ENCODE measurements at places on chromosomes 2 and 18.

DNA sequence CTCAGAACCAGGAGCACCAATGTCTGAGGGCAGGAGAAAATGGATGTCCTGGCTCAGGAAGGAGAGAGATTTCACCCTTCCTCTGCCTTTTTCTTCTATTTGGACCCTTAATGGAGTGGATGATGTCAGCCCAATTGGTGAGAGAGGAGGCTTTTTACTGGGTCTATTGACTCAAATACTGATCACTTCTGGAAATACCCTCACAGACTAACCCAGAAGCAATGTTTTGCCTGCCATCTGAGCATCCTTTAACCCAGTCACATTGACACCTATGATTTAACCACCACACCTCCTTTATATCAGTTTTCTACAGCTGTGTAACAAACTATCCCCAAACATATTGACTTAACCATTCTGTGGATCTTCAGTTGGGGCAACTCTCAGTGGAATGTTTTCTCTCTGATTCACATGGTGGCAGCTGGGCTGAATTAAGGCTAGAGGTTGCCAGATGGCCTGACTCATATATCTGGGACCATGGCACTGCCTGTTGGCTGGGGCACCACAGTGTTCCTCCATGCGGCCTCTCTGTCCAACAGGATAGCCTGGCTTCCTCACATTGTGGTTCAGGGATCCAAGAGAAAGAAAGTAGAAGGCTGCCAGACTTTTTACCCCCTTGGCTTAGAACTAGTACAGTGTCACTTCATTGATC lies 18.2 kb upstream of the MBOAT2 start:
- no peak for DNase-seq

DNA sequence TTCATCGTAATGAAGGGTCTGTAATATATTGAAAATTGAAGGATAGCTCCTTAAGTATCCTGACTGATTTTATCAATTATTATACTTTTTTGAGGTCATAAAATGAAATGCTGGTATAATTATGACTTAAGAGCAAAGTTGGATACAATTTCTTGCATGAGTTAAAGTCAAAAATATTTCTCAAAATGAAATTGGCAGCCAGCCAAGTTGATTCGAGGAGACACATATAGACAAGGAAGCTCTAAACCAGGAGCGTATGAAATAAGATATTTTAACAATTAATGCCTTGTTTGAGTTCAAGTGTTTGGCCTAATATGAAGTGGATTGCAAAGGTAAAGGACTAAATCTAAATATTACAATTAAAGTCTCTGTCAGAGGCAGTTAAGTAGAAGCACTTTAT lies 260.4 kb upstream of the DSEL start:
- no peak for DNase-seq

DNA sequence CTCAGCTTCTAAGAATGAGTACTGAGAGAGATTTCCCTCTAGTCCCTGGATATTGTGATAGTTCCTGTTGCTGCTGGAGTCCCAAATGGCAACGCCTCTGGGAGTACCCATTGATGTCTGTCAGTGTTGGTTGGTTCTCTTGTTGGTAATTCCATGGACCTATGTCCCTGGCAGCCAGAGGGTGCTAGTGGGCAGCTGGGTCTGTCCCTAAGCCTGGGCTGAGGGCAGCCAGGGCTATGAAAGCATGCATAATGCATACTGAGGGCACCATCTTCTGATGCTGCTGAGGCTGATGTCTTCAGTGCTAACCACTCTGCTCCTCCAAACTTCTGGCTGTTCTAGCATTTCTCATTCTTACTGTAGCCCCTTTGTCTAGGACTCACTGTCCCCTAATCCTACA lies 35.9 kb downstream of the NABP1 start:
- no peak for DNase-seq

DNA sequence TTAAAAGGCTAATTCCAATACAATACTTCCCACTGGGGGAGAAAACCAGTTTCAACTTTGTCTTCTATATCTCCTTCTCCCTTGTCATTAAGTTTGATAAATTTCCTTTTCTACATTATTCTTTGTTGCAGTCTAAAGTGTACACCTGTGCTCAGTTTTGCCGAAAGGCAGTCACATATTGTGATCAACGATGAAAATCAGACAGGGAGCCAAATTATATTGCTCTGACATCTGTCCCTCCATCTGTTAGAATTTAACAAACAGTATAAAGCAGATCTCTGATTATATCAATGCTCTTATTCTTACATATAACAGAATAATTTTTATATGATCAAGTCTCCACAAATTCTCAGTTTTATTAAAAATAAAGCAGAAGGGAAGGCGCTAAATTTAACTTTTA lies 496.7 kb downstream of the NRXN1 start:
- no peak for DNase-seq

DNA sequence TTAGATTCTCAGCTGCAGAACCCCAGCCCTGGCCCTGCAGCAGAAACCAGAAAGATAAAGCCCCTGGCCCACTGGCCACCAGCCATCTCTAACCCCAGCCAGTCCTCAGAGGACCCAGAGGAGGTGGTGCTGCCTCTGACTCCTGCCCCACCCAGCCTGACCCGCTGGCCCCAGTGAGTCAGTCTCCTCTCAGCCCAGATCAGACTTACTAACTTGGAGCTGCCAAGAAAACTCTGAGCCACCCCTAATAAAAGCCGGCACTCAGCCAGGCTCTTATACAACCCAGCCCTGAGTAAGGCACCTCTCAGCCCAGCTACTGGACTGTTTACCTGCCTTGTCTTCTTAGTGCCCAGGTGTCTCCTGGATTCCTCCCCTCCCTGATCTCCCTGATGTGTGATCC lies 2.0 kb downstream of the SLC14A2 start:
- DNase-seq, result no peak

DNA sequence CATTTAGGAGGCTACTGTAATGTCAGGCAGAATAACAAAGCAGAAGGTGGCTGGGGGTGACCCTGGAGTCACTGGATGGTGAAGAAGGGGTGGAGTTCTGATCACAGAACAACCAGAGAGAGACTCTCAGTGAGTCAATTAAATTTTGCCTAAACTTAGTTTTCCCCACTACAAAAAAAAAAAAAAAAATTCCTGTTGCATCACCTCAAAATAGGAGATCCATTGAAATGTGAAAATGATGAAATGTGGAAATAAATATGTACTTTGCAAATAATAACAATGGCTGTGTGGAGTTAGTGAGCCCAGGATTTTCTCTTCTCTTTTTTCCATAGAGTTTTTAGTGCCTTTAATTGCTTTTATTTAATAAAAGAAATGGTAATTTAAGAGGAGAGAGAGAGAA lies 165.5 kb downstream of the GFPT1 start:
- no peak for DNase-seq

DNA sequence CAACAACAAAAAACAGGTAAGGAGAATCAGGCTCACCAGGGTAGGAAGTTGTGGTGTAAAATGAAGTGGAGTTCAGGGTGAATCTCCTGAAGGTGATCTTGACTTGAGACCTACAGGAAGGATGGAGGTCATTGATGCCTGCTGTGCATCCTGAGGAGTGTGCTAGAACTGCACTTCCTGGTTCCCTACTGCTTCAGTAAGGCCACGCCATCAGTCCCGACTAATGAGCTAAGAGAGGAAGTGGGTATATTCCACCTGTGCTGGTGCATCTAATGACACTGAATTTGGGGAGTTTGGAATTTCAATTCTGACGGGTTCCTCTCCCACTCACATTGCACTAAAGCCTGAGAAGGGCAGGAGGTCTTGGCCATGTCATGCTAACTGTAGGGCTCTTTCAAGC lies 349.3 kb upstream of the SLC14A2 start:
- no peak for DNase-seq

DNA sequence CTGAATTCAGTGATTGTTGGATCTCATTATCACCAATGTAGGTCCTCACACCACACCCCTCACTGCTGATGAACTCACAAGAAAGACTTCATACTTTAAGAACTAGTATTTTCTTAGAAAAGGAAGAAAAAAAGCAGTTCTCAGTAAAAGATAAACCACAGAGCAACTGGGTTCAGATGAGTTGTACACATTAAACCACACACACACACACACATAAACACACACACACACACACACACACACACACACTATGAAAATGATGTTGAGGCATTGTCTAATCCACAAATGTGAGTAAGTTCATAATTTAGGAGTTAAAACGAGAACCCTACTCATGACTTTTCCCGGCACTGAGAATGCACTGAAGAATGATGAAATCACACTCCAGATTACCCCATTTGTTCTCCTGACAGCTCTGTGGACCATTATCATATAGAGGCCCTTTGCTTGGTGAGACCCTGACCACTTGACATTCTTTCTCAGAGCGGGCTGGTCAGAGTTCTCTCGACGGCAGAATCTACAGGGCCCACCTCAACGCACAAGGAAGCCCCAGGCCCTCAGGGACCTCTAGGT lies 106.2 kb downstream of the BCL2 start:
- no peak for DNase-seq

DNA sequence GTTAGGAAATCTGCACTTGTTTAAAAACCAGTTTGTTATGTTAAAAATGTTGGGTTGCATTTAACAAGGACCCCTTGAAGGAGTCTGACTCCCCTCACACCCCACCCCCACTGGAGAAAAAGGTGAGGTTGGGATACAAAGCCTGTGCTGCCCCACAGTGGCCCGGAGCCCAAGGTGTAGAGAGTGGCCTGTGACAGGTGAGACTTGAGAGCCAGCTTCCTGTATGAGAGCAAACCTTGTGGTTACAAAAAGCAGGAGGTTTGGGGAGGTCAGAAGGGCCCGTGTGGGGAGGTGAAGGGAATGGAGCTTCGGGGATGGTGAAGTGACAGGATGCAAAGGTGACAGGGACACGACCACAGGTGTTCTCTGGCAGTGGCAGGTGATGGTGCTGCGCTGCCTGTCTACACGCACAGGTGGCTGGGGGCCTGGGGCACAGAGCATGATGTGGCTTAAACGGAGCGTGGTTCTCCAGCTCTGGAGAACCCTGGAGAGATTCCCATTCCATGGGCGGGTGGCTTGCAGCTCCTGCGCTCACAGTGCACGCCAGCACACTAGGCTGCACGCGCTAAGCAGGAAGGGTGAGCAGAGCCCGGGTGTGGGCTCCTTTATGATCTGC lies 29.0 kb downstream of the IMPA2 start:
- no peak for DNase-seq

GRCh38 chr2:203122317-203122986 lies 107.8 kb downstream of the NBEAL1 start:
- no peak for DNase-seq

DNA sequence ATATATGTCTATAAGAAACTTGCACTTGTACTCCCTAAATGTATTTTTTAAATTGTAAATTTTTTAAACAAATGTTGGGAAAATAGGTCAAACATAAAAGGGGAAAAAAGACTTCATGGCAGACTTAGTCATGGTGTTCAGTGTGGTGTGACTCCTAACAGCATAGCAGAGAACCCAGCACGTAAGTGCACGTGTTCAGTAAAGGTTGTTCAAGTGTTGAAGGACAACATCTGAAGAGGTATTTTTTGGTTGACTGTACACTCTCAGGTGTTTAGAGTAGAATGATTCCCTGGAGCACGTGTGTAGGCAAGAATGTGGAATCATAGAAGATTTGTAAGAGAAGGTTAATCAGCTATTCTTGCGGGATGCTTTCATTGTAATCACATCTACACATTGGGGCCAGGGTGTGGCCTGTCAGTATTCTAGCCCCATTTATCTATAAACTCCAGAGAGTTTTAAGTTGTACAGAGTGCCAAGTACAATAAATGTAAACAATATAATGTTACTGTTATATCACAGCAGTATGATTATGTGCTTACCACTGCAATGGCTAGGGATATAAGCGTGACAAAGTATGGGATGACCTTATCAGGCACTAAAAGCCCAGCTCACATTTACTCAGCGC lies 106.8 kb downstream of the CRIM1 start:
- DNase-seq, result no peak

DNA sequence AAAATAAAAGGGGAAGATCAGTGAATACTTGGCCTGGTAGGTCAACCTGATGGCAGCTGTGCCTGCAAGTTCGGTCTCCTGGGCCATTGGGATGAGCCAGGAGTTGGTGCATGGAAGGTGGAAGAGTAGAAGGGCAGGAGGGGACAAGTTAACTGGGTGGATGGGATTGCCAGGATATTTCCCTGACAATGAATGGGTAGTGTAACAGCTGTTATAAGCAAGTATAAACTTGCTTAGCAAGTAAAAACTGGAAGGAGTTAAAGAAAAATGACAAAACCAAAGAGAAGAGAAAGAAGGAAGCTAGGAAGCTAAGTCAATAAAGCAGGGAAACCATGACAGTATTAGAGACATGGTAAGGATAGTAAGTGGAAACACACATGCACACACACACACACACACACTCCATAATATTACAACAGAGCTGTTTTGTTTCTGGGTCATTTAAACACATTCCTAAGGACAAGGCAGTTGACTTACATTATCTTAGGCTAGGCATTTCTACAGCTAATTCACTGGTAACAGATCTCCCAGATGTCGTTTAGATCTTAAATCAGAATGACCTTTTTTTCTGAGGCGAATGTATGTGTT lies 29.7 kb downstream of the MEP1B start:
- DNase-seq, result no peak

DNA sequence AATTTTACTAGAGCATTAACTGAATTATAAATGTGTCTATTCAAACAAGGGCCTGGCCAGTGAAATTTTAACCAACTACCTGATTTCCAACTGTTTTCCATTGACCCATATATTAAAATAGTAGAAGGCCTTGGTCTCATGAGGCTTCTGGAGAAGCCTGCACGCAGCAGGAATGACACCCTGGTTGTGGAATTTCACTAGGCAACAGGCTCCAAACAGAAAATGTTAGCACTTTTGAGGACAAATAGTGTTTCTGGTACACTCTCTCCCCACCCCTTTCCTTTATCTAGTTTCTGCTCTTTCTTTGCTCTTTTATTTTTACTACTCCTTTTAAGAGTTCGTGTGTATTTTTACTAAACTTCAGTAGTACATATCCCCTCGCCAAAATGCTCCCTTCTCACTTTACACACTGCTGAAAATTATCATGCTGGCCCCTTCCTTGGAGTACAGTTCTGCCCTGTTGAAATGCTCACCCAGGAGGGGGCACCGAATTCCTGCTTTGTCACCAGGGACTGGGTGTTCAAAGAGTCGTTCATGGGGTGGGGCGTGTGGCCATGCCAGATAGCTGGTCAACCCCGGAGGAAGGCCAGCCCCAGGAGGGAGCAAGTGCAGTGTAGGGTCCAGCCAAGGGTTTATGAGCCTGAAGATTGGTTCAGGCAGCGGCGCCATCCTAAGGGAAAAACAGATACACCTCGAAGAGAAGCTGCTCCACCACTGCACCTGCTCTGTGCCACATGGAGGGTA lies 22.1 kb upstream of the COL6A3 start:
- no peak for DNase-seq

GRCh38 chr2:215831296-215831913 lies 181.9 kb downstream of the MREG start:
- DNase-seq, result no peak

DNA sequence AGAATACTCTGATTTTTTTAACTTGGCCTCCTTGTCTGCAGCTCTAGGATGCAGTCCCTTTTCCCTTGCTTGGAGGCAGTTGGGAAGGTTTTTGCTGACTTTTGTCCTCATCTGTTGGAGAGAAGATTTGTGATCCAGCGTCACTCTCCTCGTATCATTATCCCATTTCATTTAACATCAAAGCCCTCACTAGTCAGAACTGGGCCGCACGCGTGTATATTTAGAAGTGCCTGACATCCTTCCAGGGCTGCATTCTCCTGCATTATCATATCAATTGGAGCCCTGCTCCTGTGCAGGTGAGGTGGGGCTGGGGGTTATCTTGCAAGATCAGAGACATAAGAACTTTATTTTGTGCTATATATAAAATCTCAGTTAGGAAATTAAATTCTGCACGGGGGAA lies 435.1 kb upstream of the HS6ST1 start:
- no peak for DNase-seq
